Activated B cell treated with CpG ODN at 0.5 μM for 24 hours (primary cell): ENCODE measurements at places on chromosomes 3 and 15.

DNA sequence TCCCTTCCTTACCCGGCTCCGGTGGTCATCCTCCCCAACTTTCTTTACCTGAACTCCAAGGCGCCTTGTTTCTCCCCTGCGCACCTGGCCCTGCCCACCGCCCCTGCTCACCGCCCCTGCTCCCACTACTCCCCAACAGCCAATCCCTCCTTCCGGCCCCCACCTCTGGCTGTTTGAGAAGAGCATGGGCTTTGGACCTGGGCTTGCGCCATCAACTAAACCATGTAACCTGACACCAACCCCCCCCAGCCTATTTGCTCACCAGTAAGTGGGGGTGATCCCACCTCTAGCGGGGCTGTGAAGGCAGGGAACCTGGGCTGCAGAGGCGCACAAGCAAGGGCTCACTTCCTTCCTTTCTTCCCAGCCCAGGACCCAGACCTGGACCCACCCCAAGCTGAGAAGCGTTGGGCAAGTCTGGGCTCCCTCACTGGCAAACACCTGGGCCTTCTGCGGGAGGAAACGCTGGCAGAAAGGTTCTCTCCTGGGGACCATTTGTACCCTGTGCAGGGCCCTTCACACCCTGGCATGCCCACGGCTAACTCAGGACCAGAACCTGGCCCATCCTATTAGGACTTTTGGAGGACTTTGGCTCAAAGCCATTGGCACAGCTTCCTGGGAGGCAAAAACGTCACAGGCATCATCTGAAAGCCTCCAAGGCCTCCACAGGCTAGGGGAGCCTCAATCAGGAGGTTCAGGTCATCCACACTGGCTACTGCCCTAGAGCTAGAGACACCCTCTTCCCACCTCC, at the start of gene PLXNB1:
Gene PLXNB1, minus strand, starts transcription at position 127 of the 748 bp plus-strand sequence. CDS start 5,475 bp downstream, outside the sequence.
- no peak for DNase-seq

DNA sequence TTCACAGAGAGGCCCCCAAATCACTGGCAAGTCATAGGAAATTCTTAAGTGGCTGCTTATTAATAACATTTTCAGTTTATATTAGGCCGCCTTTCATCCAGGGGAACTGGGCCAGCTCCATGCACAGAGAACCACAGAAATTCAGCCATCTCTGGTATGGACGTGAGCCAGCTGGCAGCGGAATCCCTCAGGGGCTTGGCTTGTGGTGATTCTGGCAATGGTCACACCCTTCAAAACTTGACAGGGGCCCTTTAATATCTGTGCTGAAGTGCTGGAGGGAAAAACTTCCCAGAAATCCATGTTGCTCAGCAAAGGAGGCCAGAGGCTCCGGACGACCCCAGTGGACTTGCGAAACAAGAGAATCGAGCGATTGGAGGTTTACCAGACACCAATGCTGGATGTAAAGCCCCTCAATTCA, 11.3 kb downstream of the PRICKLE2 start:
- DNase-seq, result no peak

DNA sequence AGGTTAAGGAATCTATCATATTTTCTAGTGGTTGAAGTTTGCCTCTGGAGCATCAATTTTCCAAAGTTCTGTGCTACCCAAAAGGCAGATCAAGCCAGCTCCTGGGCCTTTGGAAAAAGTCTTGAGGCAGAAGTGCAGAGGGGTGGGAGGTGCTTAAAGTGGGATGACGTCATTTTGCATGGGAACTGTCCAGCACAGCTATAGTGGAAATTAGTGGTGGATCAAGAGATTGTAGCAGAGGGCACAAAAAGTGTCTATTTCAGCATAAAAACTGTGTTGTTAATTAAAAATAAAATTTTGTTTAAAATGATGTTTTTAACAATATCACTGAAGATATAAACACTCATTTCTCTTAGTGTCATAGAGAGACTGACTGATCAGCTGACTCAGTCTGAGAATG, 221.9 kb downstream of the LRRN1 start:
- no peak for DNase-seq

- no peak for DNase-seq
Observed at GRCh38 chr3:196949285-196949619, 6.9 kb upstream of the NCBP2 start.
